HT1080 (cell line): ENCODE measurements at places on chromosomes 4 and X.

DNA sequence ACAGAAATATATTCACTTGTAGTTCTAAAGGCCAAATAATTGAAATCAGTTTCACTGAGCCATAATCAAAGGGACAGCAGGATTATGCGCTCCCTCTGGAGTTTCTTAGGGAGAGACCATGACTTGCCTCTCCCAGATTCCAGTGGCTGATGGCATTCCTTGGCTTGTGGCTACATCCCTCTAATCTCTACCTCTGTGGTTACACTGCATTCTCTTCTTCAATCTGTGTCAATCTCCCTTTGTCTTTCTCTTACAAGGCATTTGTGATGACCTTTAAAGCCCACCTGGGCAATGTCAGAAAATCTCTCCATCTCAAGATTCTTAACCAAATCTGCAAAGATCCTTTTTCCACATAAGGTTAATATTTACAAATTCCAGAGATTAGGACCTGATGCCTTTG, 260.2 kb downstream of the UNC5C start:
- peak; percentile 11 for DNase-seq

- no peak for DNase-seq
Measured at GRCh38 chr4:36209941-36210649, 34.2 kb downstream of the ARAP2 start.

- DNase-seq, result no peak
Measured at GRCh38 chr4:66590488-66591215, 920.4 kb upstream of the EPHA5 start.

DNA sequence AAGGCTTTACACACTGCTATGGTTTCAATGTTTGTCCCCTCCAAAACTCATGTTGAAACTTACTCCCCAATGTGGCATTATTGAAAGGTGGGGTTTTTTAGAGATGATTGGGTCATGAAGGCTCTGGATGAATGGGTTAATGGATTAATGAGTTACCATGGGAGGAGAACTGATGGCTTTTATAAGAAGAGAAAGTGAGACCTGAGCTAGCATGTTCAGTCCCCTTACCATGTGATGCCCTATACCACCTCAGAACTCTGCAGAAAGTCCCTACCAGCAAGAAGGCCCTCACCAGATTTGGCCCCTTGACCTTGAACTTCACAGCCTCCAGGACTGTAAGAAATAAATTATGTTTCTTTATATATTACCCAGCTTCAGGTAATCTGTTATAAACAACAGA, 68.9 kb upstream of the CAPN6 start:
- no peak for DNase-seq

GRCh38 chrX:41779941-41780340, 56.0 kb downstream of the GPR82 start:
- no peak for DNase-seq

- no peak for DNase-seq
Measured at GRCh38 chr4:11623726-11624037, 195.0 kb upstream of the HS3ST1 start.

DNA sequence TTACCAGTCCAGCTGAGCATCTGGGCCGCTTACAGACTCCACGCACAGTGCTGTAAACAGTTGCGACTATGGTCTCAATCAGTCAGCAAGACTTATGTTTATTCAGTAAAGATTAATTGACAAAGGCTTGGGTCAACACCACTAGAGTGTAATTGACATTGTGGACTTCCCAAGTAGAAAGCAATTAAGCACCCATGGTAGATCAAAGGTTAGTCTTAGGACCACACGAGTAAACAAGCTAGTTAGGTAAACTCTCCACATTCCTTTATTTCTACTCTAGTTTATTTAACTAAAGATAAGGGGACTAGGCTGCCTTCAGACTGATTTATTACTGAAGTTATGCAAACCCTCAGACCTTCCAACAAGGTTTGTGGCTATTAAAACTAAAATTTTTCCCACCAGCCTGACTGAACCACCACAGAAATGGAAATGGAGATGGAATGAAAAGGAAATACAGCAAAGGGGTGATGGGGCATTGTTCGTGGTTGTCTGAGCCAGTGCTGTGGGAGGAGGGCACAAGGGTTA, 44.2 kb downstream of the MTHFD2L start:
- no peak for DNase-seq

DNA sequence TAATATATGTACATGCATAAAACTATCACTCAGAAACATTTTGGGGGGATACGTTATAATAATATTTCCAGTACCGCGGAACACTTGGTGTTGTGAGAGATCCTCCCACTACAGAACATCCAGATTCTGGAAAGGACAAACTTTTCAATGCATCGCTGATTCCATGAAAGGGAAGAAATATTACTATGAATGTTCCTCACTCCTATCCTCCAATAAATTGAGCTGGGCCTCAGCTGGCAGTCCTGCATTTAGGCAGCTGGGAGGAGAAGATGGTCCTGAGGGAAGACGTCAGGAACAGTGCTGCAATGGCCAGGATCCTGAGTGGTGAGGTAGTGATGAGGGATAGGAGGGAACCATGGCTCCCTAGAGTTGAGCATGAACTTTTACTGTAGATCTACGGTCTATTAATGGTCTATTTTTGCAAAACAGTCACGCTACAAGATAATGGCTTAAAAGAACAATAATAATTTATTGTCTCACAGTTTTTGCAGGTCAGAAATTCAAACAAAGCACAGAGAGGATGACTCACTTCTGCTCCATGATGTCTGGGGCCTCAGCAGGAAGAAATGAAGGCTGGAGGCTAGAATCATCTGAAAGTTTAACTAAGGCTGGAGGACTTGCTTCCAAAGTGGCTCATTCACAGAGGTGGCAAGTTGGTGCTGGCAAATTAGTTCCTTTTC, 538.1 kb downstream of the STIM2 start:
- peak; percentile 24 for DNase-seq

GRCh38 chr4:189656641-189657040, 284.0 kb upstream of the FRG1 start:
- DNase-seq, result no peak

DNA sequence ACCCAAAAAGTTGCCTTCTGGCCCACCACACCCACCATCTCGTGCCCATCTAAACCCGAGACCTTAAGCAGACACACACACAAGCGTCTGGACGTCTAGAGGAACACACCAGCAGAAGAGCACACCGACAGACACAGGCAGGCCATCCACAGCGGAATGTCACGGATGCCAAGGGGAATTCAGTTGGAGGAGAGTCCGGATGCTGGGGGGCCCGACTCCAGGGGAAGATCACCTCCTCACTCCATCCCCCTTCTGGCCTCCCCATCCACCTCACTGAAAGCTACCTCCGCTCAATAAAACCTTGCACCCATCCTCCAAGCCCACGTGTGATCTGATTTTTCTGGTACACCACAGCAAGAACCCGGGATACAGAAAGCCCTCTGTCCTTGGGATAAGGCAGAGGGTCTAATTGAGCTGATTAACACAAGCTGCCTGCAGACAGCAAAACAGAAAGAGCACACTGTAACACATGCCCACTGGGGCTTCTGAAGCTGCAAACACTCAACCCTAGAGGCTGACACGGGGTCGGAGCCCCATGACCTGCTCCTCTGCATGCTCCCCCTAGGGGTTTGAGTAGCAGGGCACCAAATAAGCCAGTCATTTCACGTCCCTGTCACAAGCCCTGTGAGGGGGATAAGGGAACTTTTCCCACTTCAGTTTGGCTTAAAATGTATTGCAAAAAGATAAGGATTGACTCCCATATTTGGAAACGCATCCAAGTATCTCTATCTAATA, 339.6 kb upstream of the PCDH10 start:
- no peak for DNase-seq

- DNase-seq, result no peak
Measured at GRCh38 chr4:23091711-23092110, 399.0 kb downstream of the GBA3 start.

- no peak for DNase-seq
Measured at GRCh38 chr4:184457535-184458249, 16.7 kb downstream of the IRF2 start.

DNA sequence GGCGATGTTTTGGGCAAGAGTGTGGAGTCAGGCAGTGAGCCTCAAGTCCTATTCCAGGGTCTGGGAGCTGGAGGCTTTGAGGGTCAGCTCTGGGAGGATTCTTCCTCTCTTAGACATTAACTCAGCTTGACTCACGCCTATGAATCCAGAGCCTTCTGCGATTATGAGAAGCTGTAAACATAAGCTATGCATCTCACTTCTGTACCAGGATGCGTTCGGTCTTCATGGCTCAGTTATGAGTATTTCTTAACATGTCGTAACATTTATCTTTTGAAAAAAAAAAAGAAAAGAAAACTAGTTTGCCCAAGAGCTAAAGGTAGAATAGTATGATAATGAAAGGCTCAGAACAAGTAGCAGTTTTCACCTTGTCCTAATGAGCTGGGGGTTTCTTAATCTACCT, 4.6 kb downstream of the SHROOM2 start:
- DNase-seq, result no peak

- peak; percentile 19 for DNase-seq
Measured at GRCh38 chr4:184548648-184549341, 74.4 kb upstream of the IRF2 start.

- DNase-seq, result no peak
Measured at GRCh38 chr4:38131371-38132091, 171.3 kb downstream of the PTTG2 start.

DNA sequence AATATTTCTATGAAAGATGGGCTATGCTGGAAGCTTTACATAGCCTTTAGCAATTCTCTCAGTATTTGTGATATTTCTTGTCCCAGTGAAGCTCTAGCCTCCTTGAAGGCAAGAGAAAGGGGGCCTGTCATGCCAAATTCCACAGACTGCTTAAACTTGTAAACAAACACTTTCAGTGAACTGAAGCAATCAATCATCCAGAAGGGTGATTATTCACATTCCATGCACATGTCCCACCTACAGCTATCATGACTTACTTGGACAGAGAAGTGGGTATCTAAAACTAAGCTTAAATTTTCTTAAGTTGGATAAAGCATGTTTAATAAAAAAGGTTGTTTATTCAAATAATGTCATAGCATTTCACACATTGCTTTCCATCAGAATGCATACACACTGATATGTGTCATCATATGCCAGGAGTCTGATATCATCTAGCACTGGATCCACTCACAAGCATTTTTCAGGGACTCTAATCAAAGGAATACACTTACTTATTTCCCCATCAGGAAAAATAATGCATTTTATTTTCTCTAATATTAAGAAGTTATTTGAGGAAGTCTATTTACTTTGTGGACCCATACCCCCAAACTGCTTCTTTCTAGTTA, 1.2 kb upstream of the FSTL5 start:
- no peak for DNase-seq

GRCh38 chr4:77821775-77822174, 2.6 kb upstream of the CNOT6L start:
- no peak for DNase-seq

DNA sequence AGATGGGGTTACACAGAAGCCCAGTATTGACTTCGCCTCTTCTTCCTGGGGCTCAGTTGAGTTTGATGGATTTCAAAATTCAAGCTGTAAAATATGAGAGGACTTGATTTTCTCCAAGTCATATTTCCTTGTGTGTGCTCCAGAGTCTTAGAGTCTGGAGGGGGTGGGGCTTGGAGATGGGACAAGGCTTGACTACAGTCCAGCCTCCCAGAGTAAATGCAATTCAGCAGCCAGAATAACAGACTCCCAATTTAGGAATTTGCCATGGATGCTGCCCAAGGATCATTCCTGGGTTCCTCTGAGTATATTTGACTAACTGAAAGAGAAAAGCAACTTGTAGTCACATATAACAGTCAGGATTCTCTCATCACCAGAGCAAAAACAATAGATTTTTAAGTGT, 53.7 kb upstream of the RBPJ start:
- no peak for DNase-seq

GRCh38 chr4:19194672-19195071, 1057.0 kb upstream of the SLIT2 start:
- no peak for DNase-seq

DNA sequence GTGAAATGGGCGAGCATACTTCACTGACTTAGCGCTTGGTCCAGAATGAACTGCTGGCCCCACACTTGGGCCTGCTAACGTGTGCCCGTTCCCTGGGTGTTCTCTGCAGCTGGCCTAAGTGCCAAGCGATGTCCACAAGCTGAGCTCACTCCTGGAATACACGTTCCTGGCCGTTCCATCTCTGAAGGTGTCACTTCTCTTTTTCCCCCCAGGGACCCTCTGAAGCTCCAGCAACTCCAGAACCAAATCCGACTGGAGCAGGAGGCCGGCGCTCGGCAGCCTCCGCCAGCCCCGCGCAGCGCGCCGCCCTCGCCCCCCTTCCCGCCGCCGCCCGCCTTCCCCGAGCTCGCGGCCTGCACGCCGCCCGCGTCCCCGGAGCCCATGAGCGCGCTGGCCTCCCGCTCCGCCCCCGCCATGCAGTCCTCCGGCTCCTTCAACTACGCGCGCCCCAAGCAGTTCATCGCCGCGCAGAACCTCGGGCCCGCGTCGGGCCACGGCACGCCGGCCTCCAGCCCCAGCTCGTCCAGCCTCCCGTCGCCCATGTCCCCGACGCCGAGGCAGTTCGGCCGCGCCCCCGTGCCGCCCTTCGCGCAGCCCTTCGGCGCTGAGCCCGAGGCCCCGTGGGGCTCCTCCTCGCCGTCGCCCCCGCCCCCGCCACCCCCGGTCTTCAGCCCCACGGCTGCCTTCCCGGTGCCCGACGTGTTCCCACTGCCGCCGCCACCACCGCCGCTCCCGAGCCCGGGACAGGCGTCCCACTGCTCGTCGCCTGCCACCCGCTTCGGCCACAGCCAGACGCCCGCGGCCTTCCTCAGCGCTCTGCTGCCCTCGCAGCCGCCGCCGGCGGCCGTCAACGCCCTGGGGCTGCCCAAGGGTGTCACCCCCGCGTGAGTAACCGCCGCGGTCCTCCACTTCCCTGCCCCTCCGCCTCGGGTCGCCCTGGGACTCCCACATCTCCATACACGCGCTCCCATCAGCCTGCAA, 132.3 kb downstream of the CBR4 start:
- DNase-seq, result no peak

DNA sequence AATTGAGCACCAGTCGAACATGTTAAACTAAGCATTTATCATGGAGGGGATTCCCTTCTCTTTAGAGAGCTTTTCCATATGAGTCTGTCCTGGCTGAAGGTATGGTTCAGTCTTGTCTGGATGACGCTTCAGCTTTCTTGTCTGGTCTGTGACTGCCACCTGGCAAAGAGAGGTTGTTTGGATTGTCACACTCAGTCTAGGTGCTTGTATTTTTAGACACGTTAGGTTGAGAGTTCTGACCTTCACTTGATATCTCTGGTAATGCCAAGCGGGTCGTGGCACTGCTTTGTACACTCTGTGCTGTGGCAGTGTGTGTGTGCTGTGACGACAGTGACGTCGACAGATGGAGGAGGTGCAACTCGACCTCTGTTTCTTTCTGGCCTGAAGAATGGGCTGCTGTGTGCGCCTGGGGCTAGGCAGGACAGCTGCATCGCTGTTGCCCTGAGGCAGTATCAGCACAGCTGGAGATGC, 12.6 kb downstream of the NOCT start:
- no peak for DNase-seq

- no peak for DNase-seq
Measured at GRCh38 chrX:122046226-122046625, 998.8 kb downstream of the GLUD2 start.

- no peak for DNase-seq
Measured at GRCh38 chr4:14076776-14077175, 449.3 kb upstream of the BOD1L1 start.

DNA sequence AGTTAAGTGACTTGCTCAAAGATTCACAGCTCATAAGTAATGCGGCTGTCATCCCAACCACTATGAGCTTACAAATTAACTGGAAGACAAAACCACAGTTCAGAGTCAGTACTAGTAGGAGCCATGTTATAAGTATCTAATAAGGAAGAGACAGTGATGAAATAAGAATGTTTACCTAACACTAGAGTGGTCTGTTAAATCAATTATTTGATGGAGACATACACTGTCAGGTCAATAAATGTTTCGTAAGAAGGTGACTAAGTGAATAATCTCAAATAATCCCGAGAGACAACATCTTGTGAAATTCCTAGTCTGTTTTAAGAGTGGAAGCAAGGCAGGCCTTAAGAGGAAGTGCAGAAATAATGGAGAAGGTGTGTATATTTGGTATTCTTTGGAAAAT, 25.8 kb upstream of the AMELX start:
- DNase-seq, result no peak
